Activated CD8-positive, alpha-beta memory T cell treated with anti-CD3 and anti-CD28 coated beads, Interleukin-2, amount 50 U/mL, for 48 hours (primary cell): ENCODE measurements at places on chromosomes 2 and 18.

- DNase-seq, result no peak
Measured at GRCh38 chr18:63106727-63107126, 212.8 kb downstream of the BCL2 start.

DNA sequence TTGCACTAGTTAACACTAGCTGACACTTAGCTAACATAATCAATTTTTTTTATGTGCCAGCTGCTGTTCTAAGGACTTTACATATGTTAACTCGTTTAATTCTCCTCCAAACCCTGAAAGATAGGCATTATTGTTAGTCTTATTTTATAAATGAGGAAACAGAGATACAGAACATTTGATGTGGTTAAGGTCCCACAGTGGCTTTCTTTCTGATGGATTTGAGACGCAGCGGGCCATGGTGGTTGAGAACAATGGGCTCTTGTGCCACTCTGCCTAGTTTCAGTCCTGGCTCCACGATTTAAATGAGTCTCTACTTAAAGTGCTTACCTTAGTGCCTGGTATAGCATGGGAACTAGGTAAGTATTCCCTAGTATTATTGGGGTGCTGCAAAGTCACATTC lies 201.9 kb upstream of the SPRED2 start:
- no peak for DNase-seq

DNA sequence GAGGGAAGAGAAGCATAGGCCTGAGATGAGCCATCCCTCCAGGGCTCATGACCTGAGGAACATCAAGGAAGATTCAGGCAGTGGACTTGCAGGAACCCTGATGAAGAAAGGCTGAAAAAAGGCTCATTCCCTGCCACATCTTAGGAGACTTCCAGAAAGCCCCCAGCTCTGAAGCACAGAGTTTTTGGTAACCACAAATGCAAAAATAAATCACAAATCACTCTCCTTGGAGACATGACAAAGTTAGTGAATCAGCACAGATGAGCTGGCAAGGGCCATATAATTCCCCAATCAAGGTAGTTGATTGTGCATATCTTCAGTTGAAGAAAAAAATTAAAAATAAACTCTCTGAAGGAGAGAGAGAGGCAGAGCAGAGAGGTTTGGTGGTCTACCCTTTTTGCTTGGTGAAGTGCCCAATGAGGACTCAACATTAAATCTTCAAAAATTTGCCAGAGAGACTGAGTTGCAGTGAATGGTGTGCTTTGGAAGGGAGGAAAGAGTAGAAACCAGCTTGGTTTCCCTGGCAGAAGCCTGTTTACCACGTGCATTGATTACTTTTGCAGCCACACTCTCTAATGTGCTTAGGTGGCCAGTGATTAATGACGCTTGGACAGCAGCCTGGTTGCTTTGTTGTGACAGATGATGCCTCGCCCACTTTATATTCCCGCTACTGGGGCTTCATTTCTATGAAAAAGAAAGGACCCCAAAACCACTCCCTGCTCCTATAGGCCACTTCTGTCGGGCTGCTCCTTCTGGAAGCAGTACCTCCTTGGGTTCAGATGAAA lies 257.4 kb upstream of the SLC14A2 start:
- no peak for DNase-seq

- DNase-seq, result no peak
Measured at GRCh38 chr2:213225866-213226265, 58.4 kb upstream of the SPAG16 start.

DNA sequence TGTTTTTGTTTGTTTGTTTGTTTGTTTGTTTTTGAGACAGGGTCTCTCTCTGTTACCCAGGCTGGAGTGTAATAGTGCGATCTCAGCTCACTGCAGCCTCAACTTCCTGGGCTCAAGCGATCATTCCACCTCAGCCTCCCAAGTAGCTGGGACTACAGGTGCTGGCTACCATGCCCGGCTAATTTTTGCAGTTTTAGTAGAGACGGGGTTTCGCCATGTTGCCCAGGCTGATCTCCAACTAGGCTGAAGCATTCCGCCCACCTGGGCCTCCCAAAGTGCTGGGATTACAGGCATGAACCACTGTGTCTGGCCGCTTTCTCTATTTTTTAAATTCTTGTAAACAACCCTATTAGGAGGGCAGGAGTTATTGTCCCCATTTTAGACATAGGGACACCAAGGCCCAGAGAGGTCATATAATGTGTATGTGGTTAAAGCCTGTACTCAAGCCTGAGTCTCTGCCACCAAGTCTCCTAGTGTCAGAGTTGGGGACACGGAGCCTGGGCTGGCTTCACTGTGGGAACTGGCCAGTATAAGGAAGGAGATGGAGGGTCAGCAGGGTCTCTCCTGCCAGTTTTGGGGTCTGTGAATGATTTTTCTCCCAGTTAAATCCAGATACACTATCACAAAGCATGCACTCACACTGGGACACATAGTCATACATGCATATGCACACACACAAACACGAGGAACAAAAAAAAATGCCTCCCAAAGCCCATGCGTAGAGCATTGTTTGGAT lies 27.5 kb upstream of the MCFD2 start:
- DNase-seq, result no peak

DNA sequence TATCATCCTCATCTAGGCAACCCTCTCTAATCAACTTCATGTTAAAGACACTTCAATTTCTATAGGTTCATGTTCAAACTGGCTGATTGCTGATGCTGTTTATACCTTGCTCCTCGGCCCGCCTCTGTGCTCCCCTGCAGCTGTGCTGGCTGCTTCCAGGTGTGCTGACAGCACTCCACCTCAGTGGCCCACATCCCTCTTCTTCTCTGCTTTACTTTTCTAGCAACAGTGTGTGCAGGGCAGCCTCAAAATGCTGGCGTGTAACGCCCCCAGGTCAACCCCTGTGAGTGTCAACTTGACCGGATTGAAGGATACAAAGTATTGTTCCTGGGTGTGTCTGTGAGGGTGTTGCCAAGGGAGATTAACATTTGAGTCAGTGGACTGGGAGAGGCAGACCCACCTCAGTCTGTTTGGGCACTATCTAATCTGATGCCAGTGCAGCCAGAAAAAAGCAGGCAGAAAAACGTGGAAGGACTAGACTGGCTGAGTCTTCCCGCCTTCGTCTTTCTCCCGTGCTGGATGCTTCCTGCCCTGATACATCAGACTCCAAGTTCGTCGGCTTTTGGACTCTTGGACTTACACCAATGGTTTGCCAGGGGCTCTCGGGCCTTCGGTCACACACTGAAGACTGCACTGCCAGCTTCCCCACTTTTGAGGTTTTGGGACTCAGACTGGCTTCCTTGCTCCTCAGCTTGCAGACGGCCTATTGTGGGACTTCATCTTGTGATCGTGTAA lies 94.7 kb downstream of the COL6A3 start:
- DNase-seq, result no peak
